Nucleus accumbens (tissue), 56 donors: ENCODE measurements at places on chromosomes 7 and 10.
A peak's percentile ranks its signal among the peaks of the same experiment; 100 is the strongest.

DNA sequence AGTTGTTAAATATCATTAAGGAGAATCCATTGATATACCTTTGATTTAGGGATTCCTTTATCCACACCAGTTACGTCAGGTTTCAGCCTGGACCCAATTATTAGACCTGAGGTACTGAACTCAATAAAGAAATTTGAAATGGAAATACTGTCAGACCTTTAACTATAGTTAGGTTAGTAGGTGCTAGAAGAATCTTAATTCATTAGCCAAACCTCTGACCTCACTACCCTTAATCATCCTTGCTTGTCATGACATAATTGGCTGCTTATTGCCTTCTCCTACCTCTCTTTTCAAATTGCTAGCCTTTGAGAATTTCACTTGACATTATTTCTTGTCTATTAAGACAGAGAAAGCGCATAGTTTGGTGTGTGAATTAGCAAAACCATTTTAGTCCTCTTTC lies 27.1 kb downstream of the SMNDC1 start:
- DNase-seq = no peak

DNA sequence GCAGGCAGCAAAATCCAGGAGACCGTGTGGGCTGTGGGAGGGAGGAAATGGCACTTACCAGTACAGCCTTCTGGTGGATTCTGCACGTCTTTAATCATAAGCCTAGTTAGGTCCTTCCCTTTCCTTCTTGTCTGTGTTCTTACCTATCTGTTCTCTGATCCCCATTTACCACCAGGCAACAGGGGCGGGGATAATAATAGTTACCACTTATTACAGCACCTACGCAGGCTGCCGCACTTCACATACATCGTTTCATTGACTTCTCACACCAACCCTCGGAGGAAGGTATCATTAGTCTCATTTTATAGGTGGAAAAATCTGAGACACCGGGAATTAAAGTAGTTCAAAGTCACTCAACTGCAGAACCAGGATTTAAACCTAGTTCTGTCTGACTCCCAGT lies 4.5 kb upstream of the EPHA1 start:
- no peak for DNase-seq

DNA sequence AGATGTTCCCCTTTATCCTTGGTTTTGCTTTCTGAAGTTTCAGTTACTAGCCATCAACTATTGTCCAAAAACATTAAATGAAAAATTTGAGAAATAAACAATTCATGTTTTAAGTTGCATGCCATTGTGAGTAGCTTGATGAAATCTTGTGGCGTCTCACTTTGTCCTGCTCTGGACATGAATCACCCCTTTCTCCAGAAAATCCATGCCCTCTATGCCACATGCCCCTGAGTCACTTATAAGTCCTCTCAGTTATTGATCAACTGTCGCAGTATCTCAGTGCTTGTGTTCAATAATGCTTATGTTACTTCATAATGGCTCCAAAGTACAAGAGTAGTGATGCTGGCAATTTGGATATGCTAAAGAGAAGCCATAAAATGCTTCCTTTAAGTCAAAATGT lies 208.0 kb upstream of the FERD3L start:
- no peak for DNase-seq

DNA sequence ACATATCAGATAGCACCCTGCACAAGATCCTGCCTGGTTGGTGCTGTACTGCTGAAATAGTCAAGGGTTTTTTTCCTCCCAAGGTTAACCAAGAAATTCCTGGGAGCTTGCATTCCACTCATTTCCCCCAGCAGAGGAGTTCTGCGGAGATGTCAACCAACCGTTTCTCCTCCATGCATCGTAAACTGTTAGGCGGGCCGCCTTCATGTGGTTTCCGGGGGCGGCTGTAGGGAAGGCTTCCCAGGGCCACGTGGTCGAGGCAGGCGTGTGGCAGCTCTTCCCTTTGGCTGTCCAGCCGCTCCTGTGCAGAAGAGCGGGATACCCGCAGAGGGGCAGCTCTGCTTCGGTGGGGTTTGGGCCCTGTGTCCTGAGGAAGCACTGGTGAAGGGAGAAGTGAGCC lies 113.7 kb downstream of the RGS10 start:
- no peak for DNase-seq

DNA sequence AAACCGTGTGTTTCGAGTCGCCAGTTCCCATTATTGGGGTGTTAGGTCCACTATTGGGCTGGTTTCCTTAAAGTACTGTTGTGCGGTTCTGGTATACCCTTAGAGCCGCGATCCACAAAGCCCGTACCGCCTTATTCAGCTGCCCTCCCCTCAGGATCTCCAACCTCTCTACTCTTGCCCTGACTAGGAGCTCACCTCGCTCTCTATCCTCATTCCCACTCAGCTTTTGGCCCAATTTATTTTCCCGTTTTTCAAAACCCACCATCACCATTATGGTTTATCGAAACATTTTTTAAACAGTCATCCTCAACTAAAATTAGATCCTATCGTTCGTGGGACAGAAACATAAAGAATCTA lies 461 bp upstream of the ETV1 start:
- no peak for DNase-seq

- DNase-seq = no peak
These were observed 366.9 kb downstream of the TNS3 start for GRCh38 chr7:47215049-47215448.

GRCh38 chr7:114409750-114410149 lies 4.9 kb upstream of the FOXP2 start:
- no peak for DNase-seq

- DNase-seq = no peak
These were observed 786 bp upstream of the CNOT4 start for GRCh38 chr7:135510592-135511183.

DNA sequence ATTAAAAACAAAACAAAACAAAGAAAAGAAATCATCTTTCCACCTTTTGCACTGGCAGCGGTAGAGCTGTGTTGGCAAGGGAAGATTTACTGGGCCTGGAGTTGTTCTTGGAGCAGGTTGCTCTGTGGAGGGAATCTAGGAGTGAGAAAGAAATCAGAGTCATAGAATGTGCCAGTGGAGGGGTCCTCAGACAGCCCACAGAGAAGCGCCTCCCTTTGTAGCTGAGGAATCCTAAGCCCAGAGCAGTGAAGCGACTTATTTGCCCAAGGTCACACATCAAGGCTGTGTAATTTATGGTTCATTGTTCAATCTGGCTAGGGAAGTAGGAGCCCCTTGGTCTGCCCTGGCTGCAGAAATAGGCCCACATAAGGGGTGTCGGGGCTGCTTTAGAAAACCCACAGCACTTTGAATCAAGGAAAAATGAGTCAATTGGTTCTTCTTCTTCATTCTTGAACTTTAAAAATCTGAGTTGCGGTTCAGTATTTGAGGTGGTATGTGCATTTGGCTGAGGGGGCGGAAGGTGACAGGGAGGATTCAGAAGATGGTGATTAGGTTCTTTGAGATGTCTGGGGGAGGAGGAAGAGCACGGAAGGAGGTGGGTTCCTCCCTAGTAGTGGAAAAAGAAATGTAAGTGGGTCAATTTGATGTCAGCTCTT lies 253.7 kb downstream of the PTEN start:
- DNase-seq = no peak

GRCh38 chr10:118484152-118484871 lies 111.1 kb downstream of the PRLHR start:
- DNase-seq = no peak

DNA sequence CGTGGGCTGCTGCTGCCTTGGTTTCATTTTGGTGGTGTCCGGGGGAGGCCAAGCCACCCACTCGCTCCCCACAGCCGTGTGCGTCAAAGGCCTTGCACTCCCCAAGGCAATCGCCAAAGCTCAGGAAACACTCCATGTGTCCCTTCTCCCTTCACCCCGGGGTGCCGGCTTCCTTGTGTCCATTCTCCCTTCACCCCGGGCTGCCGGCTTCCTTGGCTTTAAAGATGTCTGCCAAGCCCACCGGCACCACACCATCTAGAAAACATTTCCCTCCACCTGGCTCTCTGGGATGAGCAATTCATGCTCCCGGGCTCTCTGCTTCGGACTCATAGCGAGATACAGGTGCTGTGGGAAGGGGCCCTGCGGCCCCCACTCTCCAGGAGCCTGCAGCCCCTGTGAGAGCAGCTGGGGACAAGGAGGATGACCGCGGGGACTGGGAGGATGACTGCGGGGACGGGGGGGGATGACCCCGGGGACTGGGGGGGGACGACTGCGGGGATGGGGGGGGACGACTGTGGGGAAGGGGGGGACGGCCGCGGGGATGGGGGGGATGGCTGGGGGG lies 322.1 kb downstream of the DNAJB6 start:
- DNase-seq = no peak

DNA sequence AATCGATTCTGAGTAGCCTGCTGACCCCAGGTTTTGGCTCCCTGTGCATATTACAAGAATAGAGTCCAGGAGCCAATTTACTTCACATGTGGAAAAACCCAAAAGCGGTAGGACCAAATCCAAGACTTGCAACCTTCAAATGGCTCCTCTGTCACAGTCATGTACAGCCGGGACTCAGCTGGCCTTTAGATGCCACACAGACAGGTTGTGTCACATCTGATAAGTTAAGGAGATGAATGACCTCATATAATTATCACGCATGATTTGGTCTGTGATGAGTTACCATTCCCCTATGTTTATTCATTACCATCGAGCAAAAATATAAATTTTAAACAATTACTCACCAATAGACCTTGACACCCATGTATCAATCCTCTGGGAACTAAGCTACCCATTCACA lies 14.2 kb downstream of the CACNA2D1 start:
- no peak for DNase-seq

- no peak for DNase-seq
These were observed 51.6 kb downstream of the CHST3 start for GRCh38 chr10:72015841-72016240.

DNA sequence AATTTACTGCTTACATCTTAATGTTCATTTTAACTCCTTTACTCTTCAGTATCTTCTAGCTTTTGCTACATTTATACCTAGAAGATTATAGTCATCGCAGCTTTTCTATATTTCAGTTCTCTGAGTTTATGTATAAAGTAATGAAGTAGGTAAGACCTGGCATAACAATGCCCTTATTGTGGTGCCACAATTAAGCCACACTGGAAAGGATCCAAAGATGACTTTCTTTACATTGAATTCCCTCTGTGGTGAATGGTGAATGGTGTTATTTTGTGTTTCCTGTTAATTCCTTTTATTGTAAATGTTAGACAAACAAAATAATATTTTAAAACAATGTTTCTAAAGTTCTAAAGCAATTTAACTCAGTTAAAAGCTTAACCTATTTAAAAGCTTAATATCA lies 36.2 kb downstream of the SEMA3D start:
- no peak for DNase-seq

DNA sequence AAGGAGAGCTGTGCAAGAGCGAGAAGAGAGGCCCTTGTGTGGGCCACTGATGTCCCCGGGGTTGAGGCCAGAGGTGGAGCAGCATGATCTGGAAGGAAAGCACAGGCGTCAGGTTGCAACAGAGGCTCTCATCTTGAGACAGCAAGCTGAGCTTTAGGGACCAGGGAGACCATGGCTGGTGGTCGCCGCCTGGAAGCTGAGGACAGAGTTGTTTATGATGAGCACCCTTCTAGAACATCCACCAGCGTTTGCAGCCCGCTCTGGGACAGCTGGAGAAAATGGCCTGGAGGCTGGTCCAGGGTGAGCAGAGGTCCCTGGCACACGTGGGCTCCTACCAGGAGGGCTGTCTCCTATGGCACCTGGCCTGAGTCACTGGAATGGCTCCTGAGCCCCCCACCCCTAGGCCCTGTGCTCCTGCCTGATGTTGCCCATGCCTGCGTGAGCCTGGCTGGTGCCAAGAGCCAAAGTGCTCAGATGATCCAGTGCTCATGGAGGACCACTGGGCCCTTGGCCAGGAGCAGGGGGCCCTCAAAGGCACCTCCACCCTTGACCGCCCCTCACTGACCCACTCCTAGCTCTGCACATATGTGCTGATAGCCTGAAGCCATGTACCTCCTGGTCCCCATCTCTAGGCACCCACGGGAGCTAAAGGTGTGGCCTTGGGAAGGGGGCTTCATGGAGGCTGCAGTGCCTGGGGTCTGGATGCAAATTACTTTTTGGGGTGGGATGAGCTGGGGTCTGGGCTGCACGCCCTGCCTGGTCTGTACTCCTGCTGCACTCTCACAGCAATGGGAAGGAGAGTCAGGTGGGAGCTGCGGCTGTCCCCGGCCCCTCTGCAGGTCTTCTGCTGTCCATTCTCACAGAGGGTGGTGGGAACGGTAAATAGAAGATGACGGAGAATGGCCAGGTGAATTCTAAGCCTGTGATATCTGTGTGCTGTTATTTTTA lies 40.1 kb upstream of the RET start:
- DNase-seq = no peak

- DNase-seq = no peak
These were observed 201.4 kb upstream of the NPVF start for GRCh38 chr7:25429731-25430130.

DNA sequence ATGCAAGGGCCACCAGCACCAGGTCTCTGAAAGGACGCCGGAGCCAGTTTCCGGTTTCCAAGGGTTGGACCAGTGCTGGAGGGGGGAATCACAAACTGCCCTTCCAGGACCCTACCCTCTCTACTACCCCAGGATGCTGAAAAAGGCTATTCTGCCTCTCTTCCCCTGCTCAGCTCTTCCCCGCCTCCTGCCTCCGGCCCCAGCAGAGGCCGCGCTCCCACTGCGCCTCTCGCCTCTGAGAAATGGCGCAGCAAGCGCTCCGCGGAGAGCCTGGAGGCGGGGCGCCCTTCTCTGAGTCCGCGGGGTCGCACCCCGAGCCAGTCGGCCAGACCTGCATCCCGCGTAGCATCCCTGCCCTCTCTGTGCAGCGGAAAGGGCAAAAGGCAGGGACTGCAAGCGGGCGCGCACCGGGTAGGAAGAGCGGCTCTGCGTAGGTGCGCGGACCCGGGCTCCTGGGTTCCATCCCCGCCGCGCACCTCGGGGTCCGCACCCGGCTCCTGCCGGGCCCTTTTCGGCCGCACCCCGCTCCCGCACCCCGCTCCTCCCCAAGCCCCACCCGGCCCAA lies 476 bp upstream of the RET start:
- no peak for DNase-seq

GRCh38 chr10:19252531-19252930 lies 203.9 kb downstream of the MALRD1 start:
- no peak for DNase-seq

- DNase-seq = peak; percentile 29
These were observed 47.3 kb upstream of the BHLHA15 start for GRCh38 chr7:98163704-98164494.

GRCh38 chr10:72062382-72062781 lies 26.0 kb downstream of the SPOCK2 start:
- no peak for DNase-seq

GRCh38 chr10:114404171-114405010 lies at the start of gene AFAP1L2:
AFAP1L2 (minus strand) TSS chr10:114404502; CDS start chr10:114404455, 47 bp downstream.
- DNase-seq = no peak

DNA sequence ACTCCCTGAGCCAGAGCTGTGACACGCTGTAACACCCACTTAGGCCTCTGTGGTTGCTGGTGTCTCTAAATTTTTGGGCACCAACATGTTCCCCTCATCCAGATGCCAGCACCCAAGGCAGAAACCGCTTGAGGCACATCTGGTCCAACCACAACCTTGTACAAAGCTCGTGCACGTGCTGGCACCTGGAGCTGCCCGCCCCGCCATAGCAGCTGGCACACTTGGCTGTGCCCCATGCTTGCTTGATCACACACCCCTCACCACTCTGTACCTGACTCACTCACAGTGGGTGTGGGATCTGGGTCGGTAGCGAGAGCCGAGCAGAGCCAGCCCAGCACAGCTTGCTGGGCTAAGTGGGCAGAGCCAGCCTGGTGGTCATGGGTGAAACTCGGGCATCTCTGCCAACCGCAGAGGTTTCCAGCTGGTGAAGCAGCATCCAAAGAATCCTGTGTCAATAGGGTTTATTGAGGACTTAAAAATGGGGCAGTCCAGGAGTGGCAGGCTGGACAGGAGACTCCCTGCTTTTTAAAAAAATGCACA lies 1210.4 kb downstream of the TYW1 start:
- no peak for DNase-seq

GRCh38 chr7:15508258-15508657 lies 53.6 kb downstream of the AGMO start:
- no peak for DNase-seq

- no peak for DNase-seq
These were observed 50.2 kb downstream of the ARHGAP22 start for GRCh38 chr10:48554656-48555055.
